Stimulated activated CD4-positive, alpha-beta T cell treated with anti-CD3 and anti-CD28 coated beads, Interleukin-4, amount 100 ng/mL, for 1 hour (primary cell): ENCODE measurements at places on chromosomes 5 and 9.

GRCh38 chr5:150075233-150075632 lies 11.1 kb downstream of the CSF1R start:
- no peak for DNase-seq

DNA sequence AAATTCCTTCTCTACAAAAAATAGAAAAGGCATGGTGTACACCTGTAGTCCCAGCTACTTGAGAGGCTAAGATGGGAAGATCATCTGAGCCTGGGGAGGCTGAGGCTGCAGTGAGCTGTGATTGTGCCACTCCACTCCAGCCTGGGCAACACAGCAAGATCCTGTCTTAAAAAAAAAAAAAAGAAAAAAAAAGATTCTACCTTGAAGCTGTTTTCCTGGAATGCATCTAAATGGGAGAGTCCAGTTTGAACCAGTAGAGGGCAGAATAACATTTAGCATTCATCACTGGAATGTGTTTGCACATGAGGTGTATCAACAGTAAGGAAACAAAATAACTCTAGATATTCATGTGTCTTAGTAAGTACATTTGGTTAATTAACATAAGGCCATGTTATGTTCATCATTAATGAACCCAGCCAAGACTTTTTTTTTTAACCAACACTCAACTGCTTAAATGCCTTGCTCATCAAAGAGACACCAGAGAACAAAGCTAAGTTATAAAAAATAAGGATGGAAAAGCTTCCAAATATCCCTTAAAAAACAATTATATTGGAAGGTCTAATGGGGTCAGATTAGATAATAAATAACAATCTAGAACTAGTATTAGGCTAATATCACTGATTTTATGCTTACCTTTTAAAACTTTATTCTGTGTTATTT lies 16.1 kb downstream of the IFNE start:
- DNase-seq: no peak

DNA sequence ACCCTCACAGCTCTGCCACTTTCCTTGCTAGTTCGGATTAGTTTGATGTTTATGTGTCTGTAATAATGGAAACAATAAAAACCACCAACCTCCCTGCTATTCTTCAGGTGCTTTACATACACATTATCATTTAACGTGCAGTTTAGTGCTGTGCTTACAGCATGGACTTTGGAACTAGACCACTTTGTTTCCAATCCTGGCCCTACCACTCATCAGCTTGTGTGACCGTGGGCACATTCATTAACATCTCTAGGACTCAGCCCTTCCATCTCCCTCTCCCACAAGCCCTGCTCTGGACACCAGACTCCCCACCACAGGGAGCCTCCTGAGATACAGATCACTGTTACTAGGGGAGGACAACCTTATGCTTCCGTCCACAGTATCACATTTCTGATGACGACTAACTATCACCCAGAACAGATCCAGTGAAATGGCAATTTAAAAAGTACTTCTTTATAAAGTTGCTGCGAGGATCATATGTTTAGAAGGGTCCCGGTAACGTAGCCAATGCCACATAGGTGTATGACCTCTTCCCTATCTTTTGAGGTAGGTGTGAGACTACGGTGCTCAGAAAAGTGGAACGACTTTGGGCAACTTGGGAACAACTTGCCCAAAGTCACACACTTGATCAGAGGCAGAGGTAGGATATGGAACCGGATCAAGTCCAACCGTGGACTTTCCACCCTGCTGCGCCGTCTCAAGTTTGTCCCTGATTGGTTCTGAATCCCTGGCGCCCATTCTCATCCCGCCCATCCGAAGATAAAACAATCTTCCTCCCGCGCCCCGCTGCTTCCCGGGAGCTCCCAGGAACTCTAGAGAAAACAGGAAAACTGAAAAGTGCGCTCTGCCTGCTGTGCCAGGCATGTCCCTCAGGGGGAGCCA lies 132.4 kb upstream of the NIPBL start:
- DNase-seq: no peak

DNA sequence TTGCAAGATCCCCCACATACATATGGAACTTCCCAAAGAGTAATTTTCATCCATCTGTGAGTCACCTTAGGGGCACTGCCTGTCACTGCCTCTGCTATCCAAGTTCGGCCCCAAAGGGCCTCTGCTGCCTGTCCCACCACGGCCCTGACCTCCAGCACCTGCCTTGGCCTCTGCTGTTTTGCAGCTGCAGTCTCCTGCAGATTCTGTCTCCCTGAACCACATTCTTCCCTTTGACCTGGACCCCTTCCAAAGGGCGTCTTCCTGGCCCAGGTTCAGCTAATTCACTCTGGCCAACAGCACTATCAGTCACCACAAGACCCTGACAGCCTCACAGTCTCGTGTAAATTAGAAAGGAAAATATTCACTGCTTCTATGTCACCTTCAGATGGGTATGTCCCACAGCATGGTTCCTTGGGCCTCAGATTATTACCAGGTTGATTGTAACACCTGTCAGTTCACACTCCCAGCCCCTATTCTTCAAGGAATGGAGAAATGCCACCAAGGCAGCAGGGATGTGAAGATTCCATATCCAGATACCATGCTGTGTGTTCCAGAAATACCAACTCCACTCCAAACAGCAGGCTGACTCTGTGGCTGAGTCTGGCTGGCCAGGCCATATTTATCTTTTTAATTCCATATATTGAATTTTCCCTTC lies 479.3 kb downstream of the ARHGEF28 start:
- DNase-seq: no peak

GRCh38 chr9:84317563-84317962 lies 23.0 kb downstream of the SLC28A3 start:
- DNase-seq: no peak

GRCh38 chr9:16787724-16788123 lies 82.7 kb downstream of the BNC2 start:
- DNase-seq: no peak

DNA sequence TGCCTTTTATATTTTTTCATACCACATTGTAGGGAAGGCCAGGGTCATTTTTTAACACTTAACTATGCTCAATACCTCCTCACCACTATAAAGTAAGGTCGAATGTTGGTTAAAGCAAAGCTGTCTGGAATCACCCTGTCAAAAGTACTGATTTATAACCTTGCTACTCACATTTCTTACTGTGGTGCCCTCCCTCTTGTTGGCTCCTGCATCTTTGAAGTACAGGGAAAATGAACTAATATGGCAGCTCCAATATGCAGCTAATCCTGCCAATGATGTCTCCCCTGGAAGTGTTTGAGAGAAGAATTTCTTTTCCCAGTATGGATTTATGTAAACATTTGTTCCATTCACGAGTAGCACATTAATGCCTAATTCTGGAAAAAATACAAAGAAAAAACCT lies 108.4 kb upstream of the RPS23 start:
- no peak for DNase-seq

- no peak for DNase-seq
Measured at GRCh38 chr5:166354332-166354731, 1937.1 kb upstream of the WWC1 start.

GRCh38 chr9:134344800-134345310 lies 18.6 kb downstream of the RXRA start:
- DNase-seq: no peak

GRCh38 chr5:96483878-96484277 lies 50.8 kb upstream of the PCSK1 start:
- no peak for DNase-seq

DNA sequence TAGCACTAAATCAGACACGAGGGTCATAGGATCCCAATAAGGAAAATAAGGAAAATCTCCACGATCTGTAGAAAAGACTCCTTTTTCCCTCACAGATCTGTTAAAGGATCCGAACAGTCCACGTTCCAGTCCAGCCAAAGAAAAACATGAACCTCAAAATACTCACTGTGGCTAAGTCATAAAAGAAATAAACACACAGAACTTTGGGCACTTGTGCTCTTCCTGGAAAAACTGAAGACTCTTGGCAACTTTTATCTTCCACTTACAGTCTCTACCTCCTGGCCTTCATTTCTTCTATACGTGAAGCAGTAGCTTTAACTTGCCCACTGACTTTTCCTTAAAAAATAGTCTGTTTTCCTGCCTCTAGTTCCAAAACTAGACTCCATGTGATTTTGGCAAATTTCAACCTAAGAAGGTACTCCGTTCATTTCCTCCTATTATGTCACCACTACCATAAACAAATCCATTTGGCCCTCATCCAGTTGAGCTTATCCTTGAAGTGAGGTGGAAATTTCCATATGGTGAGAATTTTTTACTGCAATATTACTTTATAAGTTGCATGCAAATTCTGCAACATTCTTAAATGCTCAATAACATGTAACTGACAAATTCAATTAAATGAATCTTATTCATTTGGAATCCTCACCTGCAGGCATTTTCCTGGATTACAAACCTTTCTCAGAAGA lies 5.3 kb upstream of the LHFPL2 start:
- DNase-seq: no peak

DNA sequence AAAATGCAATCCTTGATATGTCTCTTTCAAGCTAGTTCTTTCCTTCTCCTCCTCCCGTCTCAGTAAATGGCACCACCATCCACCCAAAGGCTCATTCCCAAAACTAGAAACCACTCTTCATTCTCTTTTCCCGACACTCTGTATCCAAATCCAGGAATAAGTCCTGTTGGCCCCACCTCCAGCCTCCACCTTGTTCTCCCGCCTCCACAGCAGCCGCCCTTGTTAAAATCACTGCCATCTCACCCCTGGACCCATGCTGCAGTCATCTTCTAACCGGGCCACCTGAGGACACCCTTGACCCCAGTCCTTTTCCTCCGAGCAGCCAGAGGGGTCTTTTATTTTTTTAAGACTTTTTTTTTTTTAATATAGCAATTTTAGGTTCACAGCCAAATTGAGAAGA lies 9.4 kb downstream of the PDZD2 start:
- DNase-seq: no peak

DNA sequence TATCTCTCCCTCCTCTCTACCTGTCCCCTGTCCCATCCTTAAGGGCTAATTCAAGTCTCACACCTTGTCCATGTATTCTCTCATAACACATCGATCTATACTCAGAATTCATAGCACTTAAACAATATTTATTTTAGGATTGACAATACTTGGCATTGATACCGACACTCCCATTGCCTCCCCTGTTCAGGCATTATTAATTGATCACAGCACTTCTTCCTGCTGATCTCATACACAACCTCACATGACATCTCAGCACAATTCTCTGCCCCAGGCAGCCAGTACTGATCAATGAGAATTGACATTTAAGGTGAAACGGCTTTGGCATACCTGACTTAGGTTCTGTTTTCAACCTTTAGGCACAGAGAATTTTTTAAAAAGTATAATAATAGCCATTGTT lies 582.4 kb upstream of the BRINP1 start:
- DNase-seq: no peak

GRCh38 chr5:81232464-81233079 lies 550 bp upstream of the CKMT2 start:
- DNase-seq: no peak

- DNase-seq: no peak
Measured at GRCh38 chr9:137668203-137668602, 49.4 kb downstream of the EHMT1 start.

DNA sequence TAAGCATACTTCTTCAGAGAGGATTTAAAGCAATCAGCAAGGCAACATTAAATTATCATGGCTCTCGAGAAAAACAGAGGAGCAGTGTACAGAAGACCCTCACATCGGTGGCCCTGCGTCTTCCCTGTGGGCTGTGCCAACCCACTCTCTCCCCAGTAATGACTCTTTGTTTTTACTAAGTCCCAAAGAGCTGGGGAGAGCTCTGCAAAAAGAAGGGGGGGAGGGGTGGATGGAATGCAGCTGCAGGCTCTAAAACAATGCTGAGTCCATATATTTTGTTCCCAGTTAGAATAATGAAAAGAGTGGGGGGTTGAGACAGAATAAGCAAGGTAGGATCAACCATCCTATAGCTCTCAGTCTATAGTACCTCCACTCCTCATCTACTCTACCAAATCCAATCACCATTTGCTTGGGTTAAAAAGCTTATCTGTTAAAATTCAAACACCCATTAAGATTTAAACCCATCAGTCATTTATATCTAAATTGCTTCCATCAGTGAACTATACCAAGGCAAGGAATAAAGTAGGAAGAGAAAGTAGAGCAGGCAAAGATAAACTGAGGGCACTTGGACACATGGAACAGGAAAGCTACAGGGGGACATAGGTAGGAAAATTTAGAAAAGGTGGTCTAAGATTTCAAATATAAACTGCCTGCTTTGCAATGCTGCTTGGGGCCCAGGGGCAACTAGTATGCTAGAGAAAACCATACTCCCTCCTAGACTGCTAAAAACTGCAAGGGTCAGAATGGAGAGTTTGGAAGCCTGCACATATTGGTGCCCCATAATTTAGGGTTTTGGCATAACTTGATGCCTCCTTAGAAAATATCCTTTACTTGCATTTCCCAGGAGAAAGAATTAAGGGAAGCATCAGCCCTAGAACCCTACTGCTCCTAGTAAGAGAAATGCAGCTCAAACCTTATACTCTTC lies 20.6 kb downstream of the ELL2 start:
- DNase-seq: no peak

DNA sequence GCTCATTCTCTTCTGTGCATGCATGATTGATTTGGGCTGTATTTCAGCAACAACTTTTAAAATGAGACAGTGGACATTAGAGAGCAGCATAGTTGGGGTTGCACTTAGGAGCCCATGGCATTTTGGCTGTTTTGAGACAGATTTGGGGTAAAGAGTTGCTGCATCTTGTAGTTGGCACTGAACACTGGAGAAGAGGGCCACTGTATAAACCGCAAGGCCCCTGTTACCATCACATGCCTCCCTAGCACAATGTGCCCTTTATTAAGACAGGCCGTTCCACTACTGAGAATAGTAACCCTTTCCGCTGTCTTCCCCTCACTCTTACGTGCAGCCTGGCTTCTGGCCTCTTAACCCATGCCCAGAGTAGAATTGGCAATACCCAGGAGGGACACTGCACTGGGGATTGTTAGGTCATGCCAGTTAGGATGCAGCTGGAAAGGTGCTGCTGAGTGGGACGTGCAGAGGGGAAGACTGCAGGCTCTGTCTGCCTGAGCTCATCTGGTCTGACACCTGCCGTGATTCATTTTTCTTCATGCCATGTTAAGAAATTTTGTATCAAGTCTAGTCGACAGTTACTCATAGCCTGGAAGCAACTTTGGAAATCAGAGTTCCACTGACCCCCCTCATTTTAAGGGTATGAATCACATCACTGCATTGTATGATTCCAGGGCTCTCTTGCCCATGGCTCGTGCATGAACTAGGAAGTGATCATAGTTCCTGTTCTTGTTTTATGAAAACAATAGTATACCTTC lies 146.9 kb upstream of the DMRT1 start:
- DNase-seq: no peak

GRCh38 chr9:36720043-36720442 lies 147.3 kb downstream of the MELK start:
- DNase-seq: no peak

GRCh38 chr9:129643706-129644105 lies 1.8 kb upstream of the ASB6 start:
- DNase-seq: no peak

DNA sequence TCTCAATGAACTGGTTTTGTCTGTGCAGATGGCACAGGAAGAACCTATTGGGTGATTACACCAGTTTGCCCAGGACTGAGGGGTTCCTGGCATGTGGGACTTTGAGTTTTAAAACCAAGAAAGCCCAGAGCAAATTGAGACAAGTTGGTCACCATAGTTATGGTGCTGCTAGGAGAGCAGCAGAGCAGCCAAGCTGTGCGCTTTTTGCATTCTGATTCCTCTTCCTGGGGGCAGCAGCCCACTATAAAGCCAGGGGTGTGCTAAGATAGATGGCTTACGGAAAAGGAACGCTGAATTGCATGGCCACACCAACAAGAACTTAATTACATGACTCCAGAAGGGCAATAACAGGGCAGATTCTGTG lies 49.7 kb downstream of the TIMD4 start:
- DNase-seq: no peak

GRCh38 chr9:136944212-136944518 lies 373 bp downstream of the FBXW5 start:
- DNase-seq: no peak
